ENCODE measurements at places on chromosomes 1 and 21. TPM values are rescaled to one million over a fixed set of nuclear protein-coding genes. Genes with fewer than 3 reads are reported as not detected.

The ZNF281 gene
- 17.0 TPM for total RNA-seq

The WNT9A gene
- total RNA-seq, result 1.4 TPM

The FLG gene
- not detected for total RNA-seq

The ACKR1 gene
- 0.63 TPM for total RNA-seq

DNA sequence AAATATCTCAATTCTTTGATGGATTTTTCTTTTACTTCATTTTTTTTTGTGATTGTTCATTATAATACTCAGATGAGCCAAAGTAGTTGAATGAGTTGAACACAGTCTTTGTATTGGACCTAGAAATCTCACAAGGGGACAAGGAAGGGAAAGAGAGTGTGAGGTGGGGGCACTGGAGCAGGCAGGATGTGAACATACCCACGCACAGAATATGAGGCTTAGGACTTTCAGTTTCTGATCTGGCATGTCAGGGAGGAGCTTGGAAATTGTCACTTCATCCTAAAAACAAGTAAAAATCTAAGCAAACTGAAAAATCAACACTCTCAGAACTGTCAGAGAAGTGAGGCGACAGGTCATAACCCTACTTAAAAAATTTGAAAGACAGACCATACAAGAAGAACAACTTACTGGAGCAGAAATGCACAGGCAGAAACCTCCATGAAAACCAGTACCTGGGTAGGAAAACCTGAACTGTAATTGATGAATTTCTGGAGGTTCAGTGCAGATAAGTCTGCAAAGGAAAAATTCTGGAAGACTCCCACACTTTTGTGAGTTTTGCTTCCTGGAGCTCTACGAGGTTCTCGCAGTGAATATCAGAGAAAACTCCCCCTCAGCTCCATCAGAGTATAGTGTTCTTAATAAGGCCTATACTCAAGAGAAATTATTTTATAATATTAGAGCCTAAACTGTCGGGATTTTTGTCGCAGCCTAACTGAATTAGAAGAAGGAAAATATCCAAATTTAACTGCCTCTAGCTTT is 3.6 kb upstream of the PTGS2 start:
- DNase-seq, result no peak

DNA sequence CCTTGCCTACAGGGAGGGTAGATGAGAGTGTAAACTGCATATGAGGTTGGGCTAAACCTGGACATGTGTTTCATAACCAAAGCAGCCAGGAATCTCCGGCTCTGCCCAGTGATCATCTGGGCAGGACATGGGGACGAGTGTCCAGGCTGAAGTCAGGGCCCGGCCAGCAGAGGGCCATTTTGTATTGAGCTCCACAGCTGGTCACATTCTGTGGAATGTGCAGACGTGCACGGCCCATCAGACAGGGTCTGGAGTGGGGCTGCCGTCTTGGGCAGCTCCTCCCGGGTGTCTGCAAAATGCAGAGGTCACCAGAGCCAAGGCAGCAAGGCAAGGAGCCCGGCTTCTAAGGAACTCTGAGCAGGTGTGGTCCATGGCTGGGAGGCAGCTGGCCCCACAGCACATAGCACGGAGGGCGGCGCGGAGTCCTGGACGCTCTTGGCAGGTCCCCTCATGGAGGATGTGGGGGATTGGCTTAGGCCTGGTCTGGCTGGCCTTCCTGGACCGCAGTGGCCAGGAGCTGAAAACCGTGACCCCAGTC is 6.2 kb downstream of the LRRC3 start:
- DNase-seq, result no peak

GRCh38 chr1:71294178-71294577 is 213.3 kb upstream of the ZRANB2 start:
- no peak for DNase-seq

GRCh38 chr21:20110368-20110767 is 887.8 kb upstream of the NCAM2 start:
- no peak for DNase-seq

DNA sequence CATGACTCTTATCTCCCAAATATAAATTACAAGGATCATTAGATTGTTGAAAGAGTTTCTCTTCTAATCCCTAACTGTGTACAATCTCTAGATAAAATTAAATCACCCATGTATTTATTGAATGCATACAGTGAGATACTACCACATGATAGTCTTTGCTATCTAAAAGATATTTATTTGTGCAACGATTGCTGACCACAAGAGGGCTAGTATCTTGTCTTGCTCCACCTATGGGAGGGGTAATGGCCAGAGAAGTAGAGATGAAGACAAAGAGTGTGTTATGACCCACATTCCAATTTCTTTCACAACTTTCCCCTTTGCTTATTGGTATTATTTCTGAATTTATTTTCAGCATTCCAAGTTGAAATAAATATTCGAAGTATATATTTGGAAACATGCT is 13.7 kb downstream of the PYHIN1 start:
- DNase-seq, result no peak

DNA sequence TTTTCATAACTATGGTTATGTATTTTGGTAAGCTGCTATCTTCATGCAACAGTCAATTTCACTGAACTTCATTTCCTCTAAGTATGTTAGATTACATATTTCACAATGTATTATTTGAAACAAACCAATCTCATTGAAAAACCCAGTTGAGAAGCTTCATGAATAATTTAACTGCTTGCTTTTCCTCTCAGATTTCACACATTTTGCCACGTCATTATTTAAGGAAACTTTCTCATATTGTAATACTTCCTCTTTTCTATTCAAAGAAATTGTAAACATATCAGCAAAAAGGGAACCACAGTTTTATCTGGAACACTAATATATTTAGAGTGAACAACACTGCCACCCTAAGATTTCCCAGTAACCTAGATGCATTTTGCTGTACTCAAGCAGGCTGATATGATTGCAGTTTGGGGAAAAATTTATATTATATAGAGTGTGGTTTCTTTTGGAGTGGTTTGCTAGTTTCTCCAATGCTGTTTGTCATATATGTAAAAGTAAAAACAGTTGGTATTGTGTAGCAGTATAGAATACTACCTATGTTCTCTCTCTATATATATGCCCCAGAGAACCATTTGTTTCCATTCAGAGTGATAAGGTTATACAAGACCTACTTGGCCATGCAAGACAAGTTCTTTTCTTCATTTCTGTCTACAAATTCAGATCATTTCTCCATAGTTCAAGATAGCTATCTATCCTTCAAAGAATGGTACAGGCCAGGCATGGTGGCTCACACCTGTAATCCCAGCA is 28.4 kb upstream of the AHCTF1 start:
- peak; percentile 33 for DNase-seq
